Esophagus squamous epithelium (tissue), 5 donors: ENCODE measurements at places on chromosomes 1 and 21. TPM values are rescaled to one million over a fixed set of nuclear protein-coding genes. Genes with fewer than 3 reads are reported as not detected.

GRCh38 chr21:37593740-37594471 lies 227.3 kb downstream of the DYRK1A start:
- DNase-seq = no peak

DNA sequence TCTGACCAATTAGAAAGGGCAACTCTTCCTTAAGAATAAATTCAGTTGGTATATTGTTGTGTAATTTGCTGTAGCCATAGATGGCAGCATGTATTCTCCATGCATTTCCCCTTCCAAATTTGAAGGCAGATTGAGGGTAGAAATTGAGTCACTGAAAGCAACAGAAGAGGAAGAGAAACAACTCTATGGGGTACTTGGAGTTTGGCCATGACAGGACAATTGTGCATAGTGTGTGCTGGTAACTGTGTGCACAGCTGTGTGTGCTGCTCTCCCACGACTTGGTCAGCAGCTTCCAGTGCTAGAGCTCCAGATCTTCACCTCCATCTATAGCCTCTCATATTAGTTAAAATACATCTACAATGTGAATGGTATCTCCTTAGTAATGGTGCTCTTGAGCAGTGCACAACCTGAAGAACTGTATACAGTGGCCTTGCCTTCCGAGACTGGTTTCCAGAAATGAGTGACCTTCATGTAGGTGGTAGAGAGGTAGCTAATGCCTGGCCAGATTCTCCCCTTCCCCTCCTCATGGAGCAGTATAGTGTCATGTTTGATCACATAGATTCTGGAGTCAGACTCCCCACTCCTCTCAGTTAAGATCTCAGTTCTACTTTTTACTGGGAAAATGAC lies 882 bp upstream of the FCAMR start:
- DNase-seq = no peak

DNA sequence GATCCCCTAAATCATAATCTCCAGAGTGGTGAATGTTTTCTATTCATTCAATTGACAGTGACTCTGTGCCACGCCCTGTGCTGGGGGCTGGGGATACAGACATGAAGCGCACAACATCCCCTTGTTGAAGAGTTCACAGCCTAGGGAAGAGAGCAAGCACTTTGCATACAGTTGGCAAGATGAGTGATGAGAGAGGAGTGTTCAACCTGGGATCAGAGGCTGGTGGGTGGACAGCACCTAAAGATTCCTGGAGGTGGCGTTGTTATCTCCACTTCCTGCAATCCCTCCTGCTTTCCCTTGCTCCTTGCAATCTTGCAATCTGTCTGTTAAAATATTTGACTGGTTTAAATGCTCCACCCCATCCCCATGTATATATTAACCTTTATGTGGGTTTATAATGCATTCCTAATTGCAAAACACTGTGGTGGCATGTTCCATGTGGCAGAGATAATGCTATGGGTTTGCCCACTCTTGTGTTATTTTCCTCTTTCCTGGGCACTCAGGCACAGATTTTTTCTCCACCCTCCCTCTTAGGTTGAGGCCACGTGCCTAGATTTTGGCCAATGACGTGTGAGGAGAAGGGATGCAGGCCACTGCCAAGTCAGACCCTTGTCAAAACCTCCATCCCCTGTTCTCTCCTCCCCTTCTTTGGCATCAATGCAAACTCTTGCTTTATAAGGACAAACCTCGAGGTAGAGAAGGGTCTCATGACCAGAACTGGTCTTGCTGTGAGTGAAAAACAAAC lies 36.2 kb upstream of the GADD45A start:
- no peak for DNase-seq

DNA sequence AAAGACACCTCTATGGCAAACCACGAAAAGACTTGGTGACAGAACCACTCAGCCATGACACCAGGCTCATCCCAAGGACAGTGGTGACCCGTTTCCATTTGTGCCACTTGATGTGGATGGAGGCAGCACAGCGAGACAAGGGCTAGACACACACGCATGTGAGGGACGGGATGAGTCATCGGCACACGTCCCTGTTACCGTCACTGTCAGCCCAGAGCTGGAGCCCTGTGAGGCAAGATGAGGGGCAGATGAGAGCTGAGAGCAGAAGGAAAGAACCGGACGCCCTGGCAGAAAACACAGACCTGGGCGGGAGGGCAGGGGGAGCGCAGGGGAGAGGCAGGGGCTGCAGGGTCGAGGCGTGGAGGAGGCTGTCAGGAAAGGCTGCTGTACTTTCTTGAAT lies 57.8 kb downstream of the SIK1 start:
- no peak for DNase-seq

GRCh38 chr1:69070660-69071373 lies 496.9 kb upstream of the LRRC7 start:
- no peak for DNase-seq

- no peak for DNase-seq
These were observed 127.4 kb upstream of the DEPDC1 start for GRCh38 chr1:68624233-68624632.

- no peak for DNase-seq
These were observed 26.8 kb downstream of the CBR1 start for GRCh38 chr21:36096398-36097290.

The IGSF21 gene
- 0.88 TPM for total RNA-seq

The BARHL2 gene
- total RNA-seq = not detected

The SEC16B gene
- 0.64 TPM for total RNA-seq

The UBL4B gene
- 0.59 TPM for total RNA-seq

The FCRL6 gene
- total RNA-seq = not detected

The B3GALT5 gene
- total RNA-seq = 0.83 TPM
